ENCODE measurements at places on chromosomes 1 and 21.
A peak's percentile ranks its signal among the peaks of the same experiment; 100 is the strongest.

DNA sequence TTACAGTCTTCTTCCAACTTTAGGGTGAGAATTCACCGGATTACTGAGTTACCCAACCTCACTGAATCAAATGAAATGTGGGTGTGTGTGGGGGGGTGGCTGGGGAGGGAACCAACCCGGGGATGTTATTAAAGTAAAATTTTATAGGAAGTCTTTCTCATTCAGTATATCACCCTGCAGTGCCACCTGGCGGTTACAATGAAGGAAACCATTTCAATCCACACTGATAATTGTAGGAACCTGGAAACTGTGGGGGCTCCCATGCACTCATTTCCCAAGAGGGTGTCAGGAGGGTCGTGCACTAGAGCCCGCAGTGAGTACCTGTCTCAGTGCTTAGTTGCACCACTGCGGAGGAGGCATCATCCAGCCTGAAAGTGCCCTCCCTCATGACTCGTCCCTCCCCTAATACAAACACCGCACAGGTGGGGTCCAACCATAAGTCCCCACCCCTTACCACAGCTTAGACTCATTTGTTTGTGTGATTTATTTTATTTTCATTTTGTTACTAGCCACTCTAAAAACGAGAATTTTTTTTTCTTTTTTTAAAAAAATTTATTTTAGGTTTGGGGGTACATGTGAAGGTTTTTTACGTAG, 29.1 kb upstream of the IGSF5 start:
- peak; percentile 65 for DNase-seq

DNA sequence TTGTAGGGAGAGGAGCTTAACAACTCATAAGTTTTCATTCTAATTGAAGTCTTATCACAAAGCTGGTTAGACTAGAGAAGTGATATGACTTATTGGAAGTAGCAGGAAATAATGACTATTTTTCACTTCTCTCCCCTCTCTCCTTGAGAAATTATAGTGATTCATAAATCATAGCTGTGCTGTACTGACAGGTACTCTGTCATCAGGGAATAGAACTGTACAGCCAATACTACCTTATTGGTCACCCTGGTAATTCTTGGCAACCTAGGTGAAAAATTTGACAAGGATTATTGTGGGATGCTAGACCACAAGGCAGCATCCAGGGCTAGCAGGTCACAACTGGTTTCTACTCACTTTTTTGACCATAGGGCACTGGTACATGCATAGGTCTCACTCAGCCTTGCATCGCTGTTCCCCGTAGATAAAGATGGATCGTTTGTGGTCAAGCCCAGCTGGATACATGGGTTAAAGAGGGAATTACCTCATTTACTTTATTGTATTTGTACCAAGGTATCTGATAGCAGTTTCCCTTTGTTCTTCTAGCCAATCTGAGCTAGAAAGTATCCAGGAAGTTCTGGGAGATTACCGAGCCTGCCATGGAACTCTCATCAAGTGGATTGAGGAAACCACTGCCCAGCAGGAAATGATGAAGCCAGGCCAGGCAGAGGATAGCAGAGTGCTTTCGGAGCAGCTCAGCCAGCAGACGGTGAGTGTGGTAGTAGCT, 113.6 kb downstream of the MACF1 start:
- no peak for DNase-seq

DNA sequence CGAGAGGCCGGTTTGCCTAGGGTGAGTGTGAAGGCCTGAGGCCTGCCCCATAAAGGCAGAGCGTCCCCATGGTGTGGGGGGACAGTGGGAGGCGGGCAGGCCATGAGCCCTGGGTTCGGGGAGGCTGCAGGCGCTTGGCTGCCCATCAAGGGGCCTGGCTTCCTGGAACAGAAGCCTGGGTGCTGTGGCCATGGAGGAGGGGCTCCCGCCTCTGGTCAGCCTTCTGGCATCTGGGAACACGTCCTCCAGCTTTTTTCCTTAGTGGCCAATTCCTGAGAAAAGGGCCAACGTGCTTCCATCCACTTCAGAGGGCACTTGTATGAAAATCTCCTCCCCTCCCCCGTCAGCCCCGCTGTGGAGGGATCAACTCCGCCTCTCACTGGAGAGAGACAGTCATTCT, 58.7 kb downstream of the PRDM16 start:
- no peak for DNase-seq

DNA sequence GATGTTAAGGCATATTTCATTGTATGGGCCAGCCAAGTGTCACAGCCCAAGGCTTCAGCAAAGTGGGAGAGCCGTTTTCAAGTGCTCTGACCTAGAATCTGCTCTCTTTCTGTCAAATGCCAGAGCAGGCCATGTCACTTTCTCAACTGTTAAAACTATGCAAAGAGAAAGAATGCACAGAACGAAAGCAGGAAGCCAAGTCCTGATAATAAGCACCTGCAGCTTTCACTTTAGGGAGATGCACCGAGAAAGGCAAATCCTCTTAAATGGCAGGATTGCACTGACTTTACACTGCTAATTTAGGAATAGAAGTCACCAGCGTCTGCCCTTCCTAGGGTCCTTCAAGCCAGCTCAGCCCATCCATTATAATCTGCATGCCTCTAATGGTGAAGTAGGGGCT, 49.2 kb upstream of the NTPCR start:
- DNase-seq = peak; percentile 56
